ENCODE measurements at places on chromosomes 7 and 10.

DNA sequence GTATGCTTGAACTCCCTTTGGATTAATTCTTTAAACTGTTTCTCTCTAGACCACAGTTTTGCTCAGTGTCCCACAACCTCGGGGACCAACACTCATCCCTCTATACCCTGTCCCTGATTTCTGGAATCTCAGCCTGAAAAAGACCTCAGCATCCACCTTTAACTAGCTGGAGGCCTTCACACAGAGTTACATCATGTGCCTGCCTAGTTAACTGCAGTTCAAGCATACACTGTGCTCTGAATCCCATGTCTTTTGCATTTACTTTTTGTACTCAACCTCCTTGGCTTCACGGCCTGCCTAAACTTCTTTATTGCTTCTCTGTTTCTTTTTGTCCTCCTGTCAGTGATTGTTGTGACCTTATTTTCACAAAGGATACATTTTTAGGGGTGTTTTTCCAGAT, 66.7 kb downstream of the PRKG1 start:
- DNase-seq, result no peak

DNA sequence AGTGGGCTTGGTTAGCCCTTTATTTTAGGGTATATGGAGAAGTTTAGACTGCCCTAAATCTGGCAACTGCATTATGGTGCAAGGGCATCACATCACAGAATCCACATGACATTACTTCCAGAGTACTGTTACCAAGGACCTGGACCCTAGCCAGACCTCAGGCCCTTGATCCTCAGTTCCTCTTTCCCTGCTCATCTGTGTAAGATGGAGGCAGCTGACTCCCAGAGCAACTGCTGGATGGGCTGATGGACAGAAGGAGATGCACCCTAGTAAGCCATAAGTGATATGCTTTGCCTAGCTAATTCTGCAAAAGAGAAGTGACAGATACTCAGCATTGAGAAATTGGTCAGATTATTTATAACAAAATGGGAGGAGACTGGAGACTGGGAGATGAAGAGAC, 131.7 kb downstream of the DYNC1I1 start:
- no peak for DNase-seq

DNA sequence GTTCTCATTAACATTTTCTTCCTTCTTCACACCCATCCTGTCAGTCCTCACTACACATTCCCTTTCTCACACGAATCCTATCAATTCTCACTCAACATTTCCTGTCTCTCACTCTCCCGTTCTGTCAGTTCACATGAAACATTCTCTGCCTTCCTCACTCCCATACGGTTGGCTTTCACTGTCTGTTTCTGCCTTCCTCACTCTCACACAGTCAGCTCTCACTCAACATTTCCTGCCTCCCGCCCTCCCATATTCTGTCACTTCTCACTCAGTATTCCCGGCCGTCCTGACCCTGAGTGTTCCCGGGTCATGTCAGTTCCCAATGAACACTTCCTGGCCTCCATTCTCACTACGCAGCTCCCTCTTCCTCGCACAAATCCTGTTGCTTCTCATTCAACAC, 61.5 kb downstream of the DYNC2I1 start:
- DNase-seq, result no peak

DNA sequence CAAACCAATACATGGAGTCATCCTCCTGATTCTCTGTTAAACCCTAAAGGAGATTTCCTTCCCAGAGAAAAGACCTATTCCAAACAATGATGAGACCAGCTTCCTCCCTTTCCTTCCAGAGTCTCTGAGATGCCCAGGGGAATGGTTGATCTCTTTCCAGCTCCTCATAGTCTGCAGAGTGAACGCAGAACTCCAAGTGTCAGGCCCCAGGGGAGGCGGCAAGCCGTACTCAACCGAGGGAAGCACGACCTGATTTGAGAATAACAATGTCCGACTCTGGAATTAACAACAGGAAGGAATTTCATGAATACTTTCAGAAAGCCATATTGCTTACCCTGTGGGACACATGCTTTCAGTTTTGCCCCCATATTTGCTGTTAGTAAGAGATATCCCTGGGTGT, 241.7 kb upstream of the GLI3 start:
- DNase-seq, result no peak

GRCh38 chr7:133409421-133409820, 156.5 kb downstream of the EXOC4 start:
- no peak for DNase-seq

- no peak for DNase-seq
These were observed 11.6 kb upstream of the MACROH2A2 start for GRCh38 chr10:70041016-70041415.

DNA sequence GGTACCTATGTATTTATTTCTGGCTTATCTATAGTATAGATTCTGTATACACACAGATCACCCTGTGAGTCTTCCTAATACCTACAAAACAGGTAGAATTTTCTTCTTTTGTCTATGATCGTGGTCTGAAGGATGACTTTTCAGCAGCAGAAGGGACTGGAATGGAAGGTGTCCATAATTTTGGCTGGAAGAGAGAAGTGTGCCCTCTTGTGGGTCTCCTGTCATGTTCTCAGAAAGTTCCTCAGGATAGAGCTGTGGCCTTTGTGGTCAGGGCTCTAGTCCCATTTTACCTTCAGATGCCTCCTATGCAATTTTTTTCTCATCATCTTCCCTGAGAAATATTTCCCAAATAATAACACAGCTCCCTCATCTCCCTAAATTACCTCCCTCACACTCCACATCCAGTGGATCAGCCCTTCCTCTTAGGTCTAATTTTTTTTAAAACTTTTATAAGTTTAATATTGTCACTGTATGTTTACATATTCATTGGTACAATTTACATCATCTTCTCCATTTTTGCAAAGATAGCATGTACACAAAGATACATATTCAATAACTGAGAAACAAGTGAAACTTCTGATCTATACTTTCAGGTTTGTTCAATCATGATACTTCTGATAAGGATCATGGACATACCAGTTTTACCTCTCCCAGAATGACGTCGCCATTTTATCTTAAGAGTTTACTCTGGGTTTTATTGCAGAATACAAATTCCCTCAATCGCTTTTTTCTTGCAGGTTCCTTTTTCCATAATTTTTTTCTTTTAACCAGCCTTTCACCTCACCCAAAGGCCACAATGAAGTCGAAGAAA, 112.7 kb downstream of the REEP3 start:
- DNase-seq, result no peak

- DNase-seq, result peak; percentile 42
These were observed 174.5 kb upstream of the AKR1E2 start for GRCh38 chr10:4651404-4652037.

DNA sequence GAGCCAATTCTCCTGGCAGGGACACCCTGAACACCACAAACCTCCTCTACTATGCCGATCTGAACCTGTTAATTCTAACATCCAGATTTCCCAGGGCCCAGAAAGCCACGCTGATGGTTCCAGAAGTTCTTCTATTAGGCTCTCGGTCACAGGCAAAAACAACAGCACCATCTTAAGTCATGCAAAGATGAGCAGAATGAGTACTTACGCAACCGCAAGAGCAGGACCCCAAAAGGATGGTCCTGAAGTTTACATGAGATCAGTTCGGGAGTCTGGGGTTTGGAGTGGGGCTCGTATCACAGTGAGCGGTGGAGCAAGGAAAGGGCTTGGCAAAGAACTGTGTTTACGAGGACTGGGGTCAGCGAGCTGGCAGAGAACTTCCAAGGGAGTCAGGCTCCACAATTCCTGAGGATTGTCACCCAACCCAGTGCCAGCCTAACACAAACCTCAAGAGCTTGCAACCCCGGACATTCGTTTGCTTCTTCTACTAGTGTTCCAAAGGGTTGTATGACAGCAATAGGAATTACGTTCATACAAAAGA, 532.6 kb downstream of the TNS3 start:
- no peak for DNase-seq

GRCh38 chr7:140674899-140675701, 2.4 kb downstream of the ADCK2 start:
- no peak for DNase-seq

GRCh38 chr7:17952387-17952786, 12.1 kb upstream of the SNX13 start:
- peak; percentile 5 for DNase-seq

Measured in CD4-positive, alpha-beta T cell treated with Interleukin-4 for 4 hours (primary cell).